Lower lobe of right lung (tissue), 2 donors: ENCODE measurements at places on chromosomes 7 and 10. TPM values are rescaled to one million over a fixed set of nuclear protein-coding genes. Genes with fewer than 3 reads are reported as not detected.

- peak; percentile 81 for DNase-seq
- no peak overlapping the region for H3K4me3 ChIP-seq
- H3K36me3 ChIP-seq, result no peaks in the 10 kb centered on the region
Observed at GRCh38 chr7:106057962-106058927, 53.9 kb downstream of the SYPL1 start.

GRCh38 chr10:93576888-93577287, 10.4 kb downstream of the FFAR4 start:
- H3K27ac ChIP-seq, result no peak overlapping the region
- H3K27me3 ChIP-seq, result peaks cover 3% of the 10 kb centered on the region
- no peak overlapping the region for H3K4me3 ChIP-seq
- no peak for DNase-seq
- H3K36me3 ChIP-seq, result no peaks in the 10 kb centered on the region
- H3K4me1 ChIP-seq, result peaks cover 14% of the 10 kb centered on the region

- H3K4me3 ChIP-seq, result no peak overlapping the region
- no peak overlapping the region for H3K27ac ChIP-seq
- no peaks in the 10 kb centered on the region for H3K36me3 ChIP-seq
- no peak for DNase-seq
Observed at GRCh38 chr7:94679358-94679757, 23.4 kb upstream of the SGCE start.

The ZFAND2A gene
- 14.8 TPM for total RNA-seq

The OGDHL gene
- total RNA-seq, result 0.30 TPM

The GGCT gene
- 28.8 TPM for total RNA-seq

DNA sequence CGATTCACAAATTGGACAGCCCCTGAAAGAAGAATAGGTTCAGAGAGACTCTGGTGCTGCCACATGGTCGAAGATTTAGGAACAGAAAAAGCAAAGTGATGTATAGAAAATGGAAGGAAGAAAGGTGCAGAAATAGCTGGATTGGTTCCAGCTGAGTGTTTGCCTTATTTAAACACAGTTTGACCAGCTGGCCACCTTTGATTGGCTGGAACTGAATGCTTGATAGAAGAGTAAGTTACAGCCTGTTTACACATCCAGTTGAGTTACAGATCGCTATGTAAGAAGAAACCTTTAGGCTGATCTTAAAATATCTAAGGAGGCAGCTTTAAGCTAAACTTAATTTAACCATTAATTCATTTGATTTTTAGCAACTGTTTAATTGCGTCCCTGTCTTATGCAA, 40.3 kb upstream of the KAT6B start:
- H3K4me3 ChIP-seq, result no peak overlapping the region
- H3K4me1 ChIP-seq, result no peaks in the 10 kb centered on the region
- no peak for DNase-seq
- H3K27ac ChIP-seq, result no peak overlapping the region
- H3K27me3 ChIP-seq, result no peaks in the 10 kb centered on the region

- H3K27me3 ChIP-seq, result no peaks in the 10 kb centered on the region
- peaks cover 15% of the 10 kb centered on the region for H3K4me1 ChIP-seq
- DNase-seq, result no peak
- no peaks in the 10 kb centered on the region for H3K36me3 ChIP-seq
- no peak overlapping the region for H3K4me3 ChIP-seq
- no peak overlapping the region for H3K27ac ChIP-seq
Observed at GRCh38 chr10:69632516-69633199, 2.6 kb downstream of the FAM241B start.

- no peak overlapping the region for H3K27ac ChIP-seq
- DNase-seq, result no peak
- no peaks in the 10 kb centered on the region for H3K27me3 ChIP-seq
- no peaks in the 10 kb centered on the region for H3K36me3 ChIP-seq
- no peak overlapping the region for H3K4me3 ChIP-seq
Observed at GRCh38 chr7:51114501-51114900, 202.1 kb downstream of the COBL start.

The EIF5AL1 gene
- not detected for total RNA-seq

- no peaks in the 10 kb centered on the region for H3K36me3 ChIP-seq
- H3K27me3 ChIP-seq, result no peaks in the 10 kb centered on the region
- DNase-seq, result peak; percentile 59
- peak within 1 kb of the TSS; percentile 89 for H3K27ac ChIP-seq
Observed at GRCh38 chr7:114922026-114922651, at the start of gene MDFIC. MDFIC (plus strand) TSS chr7:114922094; CDS start chr7:114923034, 940 bp downstream.

The CALHM3 gene
- not detected for total RNA-seq

The FLNC gene
- total RNA-seq, result 11.7 TPM

DNA sequence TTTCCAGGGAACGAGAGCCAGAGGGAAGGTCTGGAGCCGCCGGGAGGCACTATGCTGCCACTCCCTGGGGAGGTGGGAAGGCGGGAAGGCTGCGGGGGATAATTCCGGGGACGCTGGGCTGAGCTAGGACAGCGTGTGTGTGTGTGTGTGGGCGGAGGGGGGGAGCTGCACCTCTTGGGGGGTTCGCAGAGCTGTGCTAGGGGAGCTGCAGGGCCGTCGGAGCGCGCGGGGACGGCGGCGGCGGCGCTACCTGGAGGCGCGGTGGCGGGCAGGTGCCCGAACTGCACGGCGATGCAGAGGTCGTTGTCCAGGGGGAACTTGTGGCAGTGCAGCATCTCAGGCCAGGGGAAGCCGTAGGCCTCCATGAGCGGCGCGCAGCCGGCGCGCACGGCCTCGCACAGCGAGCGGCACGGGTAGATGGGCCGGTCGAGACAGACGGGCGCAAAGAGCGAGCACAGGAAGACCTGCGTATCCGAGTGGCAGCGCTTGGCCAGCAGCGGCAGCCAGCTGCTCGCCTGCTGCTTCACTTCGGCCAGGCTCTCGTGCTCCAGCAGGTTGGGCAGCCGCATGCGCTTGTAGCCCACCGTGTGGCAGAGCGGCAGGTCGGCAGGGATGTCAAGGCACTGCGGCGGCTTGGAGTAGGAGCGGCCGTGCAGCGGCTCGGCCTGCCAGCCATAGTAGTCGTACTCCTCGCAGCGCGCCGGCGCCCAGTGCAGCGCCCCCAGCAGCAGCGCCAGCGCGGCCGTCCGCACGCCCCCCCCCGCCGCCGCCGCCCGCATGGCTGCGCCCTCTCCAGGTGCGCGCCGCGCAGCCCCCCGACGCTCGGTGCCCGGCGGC, 526 bp downstream of the SFRP5 start:
- peaks cover 44% of the 10 kb centered on the region for H3K27me3 ChIP-seq
- H3K36me3 ChIP-seq, result no peaks in the 10 kb centered on the region
- no peak for DNase-seq
- peak overlapping the region; percentile 35 for H3K4me3 ChIP-seq
- H3K27ac ChIP-seq, result no peak overlapping the region

GRCh38 chr10:92242910-92243671, 47.8 kb downstream of the CPEB3 start:
- peaks cover 34% of the 10 kb centered on the region for H3K4me1 ChIP-seq
- H3K36me3 ChIP-seq, result no peaks in the 10 kb centered on the region
- DNase-seq, result peak; percentile 71
- H3K4me3 ChIP-seq, result peak overlapping the region; percentile 40
- no peaks in the 10 kb centered on the region for H3K27me3 ChIP-seq
